ENCODE measurements at places on chromosomes 16 and 17.
A peak's percentile ranks its signal among the peaks of the same experiment; 100 is the strongest.

DNA sequence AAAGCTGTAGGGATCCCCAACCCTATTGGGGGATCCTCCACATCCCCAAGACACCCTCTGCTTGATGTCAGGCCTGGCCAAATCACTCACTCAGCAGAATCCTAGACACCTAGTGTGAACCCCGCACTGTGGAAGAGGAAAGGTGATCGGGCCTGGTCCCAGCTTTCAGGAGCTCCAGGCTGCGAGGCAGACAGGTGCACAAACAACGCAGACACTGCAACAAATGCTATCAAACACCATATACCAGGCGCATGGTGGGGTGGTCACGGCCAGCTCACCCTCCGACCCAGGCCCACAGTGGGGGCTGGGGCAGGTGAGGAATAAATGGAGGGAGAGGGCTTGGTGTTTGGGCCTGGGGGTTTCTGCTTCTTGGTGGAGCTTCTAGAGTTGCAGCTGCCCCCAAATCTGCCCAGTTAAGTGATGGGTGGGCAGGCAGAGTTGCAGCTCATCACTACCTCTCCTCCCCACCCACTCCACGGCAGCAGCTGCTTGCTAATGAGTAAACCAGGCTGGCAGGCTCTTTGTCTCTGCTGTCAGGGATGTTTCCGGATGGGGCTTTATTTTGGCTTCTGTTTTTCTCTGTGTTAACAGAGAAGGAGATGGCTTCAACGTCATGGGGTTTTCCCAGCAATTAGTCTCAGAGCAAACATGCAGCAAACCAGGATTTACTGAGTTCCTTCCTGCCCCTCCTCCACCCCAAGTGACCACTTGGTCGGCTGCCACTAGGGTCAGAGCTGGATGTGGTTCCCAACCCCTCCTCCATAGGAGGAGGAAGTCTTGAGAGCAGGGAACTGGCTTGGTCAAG, 46.6 kb downstream of the PECAM1 start:
- peak; percentile 29 for DNase-seq

DNA sequence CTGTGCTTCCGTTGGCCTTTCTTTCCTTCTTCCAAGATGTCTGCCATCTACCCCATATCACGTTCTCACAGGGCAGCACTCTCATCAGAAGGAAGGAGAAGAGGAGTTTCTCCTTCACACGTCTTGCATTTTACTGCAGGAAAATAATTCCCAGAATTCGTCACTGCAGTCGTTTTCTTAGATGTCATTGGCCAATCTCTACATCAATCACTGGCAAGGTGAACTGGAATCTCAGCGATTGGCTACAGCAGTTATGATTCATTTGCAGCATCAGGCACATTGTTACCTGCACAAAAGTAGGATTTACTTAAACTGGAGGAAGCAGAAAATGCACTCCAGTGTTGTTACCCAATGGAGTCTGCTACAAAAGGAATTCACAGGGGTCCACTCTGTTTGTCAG, 277.2 kb upstream of the RBFOX1 start:
- DNase-seq, result no peak

DNA sequence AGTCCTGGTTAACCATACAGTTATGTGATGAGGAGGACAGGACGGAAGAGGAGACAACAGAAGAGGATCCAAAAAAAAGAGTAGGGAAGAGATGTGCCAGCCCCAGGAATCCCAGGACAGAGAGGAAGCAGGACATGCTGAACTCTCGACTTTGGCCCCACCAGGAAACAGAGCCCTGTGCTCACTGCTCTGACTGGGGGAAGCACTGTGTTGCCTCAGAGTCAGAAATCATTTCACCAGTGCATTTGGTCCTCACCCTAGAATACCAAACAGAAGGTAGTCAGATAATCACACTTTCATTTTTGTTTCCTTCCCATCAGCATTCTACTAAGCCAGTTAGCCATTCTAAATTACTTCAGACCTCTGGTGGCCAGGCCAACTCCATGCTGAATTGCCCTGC, 421.0 kb upstream of the CDH5 start:
- no peak for DNase-seq

GRCh38 chr16:30896261-30896888, at the start of gene CTF1:
Gene CTF1, plus strand, starts transcription at chr16:30896614. Its CDS starts 30 bp downstream, at chr16:30896644.
- peak; percentile 90 for DNase-seq

DNA sequence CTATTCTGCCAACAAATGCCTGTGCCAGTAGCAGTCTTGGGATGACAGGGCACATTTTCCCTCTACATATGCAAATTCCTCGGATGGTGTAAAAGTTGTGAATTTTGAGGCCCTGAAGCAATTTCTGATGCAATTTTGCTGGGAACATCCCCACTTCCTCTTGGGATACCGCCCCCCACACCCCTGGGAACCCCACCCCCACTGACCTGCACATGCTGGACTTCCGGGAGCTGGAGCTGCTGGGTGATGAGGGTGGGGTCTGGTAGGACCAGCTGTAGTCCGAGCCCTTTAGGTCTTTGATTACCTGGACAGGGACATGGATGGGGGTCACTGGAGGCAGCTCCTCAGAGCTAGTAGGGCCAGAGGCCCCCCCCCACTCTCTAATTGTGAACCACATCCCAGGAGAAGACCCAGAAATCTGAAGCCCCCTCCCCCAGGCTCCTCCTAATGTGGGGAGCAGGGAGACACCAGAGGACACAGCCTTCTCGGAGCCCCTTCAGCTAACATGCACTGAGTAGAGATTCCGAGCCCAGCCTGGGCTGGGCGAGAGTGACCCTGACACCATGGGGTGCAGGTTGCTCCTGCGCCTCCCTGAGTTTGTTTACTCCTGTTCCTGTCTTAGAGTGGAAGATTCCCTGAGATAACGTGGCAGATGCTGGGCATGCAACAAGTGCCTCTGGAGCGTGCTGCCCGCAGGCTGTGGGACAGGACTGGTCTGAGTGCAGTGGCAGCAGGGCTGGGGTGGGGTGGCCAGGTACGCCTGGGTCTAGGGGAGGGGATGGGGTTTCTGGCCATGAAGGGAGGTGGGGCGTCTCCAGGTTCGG, 9.0 kb downstream of the MTSS2 start:
- DNase-seq, result no peak

- peak; percentile 92 for DNase-seq
These were observed at the start of gene CDC42EP4 for GRCh38 chr17:73311781-73312641. Gene CDC42EP4, minus strand, starts transcription at chr17:73312001. Its CDS starts 25,501 bp downstream, at chr17:73286500.

- no peak for DNase-seq
These were observed 32.0 kb downstream of the SBK1 start for GRCh38 chr16:28324235-28324886.

Measured in right kidney (tissue), 9 donors.